ENCODE measurements at places on chromosomes 5 and 9.

DNA sequence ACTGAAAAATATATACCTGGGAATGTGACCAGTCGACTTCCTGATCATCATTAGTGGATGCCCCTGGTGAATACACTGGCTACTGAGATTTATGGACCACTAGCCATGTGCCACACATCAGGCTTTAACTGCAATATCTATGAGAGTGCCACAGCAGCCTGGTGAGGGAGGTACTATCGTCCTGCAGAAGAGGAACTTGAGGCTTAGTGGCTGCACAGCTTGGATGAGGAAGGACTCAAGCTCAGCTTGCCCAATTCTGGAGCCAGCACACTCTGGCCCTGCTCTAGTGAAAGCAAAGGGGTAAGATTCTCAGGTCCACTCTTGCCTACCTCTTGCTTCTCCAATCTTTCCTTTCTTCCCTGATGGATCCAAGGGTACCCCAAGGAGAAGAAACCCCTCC lies 129.3 kb downstream of the ENTREP1 start:
- DNase-seq = no peak

DNA sequence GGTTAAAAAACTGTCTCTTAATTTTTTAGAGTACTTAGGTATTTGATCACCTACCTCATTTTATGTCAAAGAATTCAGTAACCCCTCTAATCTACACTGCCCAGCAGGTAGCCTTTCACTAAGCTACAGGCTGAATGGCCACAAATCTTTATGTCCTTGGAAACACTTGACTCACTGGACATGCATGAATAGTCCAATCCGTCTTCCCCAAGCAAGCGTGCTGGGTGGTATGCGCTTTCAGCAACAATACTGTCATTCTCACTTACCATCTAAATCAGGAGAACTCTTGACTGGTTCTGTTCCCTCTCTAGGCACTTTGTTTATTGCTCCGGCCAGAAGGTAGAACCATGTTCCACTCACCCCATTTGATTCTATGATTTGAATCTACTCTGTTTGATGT lies 73.1 kb downstream of the TRPM3 start:
- no peak for DNase-seq

DNA sequence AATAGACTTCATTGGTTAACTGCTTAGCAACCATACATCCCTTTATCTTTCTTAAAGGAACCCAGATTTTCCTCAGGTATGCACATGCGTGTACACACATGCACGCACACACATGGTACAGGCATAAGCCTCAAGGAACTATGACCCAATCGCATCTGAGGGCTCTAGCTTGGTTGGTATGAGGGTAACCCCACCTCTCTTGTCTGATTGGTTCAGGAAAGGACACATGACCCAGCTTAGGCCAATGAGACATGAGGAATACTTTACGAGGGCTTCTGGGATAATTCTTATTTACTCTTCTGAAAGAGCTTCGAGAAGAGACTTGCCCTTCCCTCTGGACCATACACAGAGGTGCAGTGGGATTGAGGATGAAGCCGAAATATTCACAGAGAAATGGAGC lies 141.9 kb downstream of the FRMD3 start:
- no peak for DNase-seq

- no peak for DNase-seq
Observed at GRCh38 chr5:98031496-98031895, 742.0 kb upstream of the RGMB start.

- peak; percentile 86 for DNase-seq
Observed at GRCh38 chr5:31854181-31855133, 215.5 kb downstream of the PDZD2 start.

DNA sequence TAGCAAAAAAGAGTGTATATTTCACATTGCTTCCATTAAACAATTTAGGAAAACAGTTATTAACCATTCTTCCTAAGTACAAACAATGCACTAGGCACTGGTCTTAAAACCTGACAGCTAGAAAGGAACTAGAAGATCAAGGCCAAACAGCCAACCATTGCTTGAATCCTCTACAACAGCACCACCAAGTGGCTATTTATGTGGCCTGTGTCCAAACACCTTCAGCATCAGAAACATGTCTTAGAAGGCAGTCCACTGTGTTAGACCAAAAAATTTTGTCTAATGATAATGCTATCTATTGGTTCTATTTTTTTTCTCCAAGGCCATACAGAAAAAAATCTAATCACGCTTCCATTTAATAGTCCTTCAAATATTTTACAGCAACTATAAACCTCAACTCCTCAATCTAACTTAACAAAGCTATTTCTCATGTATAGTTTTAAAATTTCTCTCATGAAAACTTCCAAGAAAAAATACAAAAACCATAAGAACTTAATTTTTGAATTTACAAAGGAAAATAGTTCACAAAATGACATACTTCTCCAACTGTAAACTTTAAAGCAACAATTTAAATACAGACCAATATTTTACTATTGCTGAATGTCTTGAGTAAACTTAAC lies 36.1 kb downstream of the CAAP1 start:
- no peak for DNase-seq

GRCh38 chr5:35954175-35954574 lies 15.8 kb upstream of the CAPSL start:
- DNase-seq = no peak

- peak; percentile 74 for DNase-seq
Observed at GRCh38 chr5:135085936-135086725, 52.1 kb upstream of the PITX1 start.

GRCh38 chr9:89629081-89629976 lies 24.5 kb downstream of the GADD45G start:
- no peak for DNase-seq

All from lower leg skin (tissue), 4 donors.